Stimulated activated CD4-positive, alpha-beta T cell treated with anti-CD3 and anti-CD28 coated beads, Interleukin-4, amount 100 ng/mL, for 24 hours (primary cell): ENCODE measurements at places on chromosomes 5 and 9.
A peak's percentile ranks its signal among the peaks of the same experiment; 100 is the strongest.

GRCh38 chr5:162209005-162209605 is 141.5 kb downstream of the GABRG2 start:
- DNase-seq: no peak

DNA sequence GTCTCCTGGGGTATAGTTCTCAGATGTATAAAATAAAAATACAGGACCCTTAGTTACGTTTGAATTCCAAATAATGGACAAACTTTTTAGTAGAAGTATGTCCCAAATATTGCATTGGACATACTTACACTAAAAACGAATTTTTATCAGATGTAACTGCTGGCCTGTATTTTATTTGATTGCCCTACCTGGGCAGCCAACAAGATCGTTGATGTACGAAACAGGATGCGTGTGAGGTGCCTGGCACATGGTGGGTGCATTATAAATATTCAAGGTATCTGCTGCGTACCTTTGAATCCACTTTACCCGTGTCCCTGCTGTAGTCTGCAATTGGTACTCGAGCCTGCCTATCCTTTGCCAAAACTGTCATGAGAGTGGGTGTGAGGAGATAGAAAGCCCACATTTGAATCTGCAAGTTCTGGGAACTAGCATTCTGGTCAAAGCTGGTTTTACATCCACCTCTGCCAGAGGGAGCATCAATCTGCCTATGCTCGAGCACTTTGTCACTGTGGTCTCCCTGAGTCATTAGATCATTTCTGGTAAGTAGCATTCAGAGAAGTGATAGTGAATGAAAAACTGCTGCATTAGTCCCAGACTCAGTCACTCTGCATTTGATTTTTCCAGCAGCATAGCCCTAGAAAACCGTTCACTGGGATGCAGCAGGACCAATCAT is 133.7 kb upstream of the IQGAP2 start:
- peak; percentile 58 for DNase-seq

DNA sequence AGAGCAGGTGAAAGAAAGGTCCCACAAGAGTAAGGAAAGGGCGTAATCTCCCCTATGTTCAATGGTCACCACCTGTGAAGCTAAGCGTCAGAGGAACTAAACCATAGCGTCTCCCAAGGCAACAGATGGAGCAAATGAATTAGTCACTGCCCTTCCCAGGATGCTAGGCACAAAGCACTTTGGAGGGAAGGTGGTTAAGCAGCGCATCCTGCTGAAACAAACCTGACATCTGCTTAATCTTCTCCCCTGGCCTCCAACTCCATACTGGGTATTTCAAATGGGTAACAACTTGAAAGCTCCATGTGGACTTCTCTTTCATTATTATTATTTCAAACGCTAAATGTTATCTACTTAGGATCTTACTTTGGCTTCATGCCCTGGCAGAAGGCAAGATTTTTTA is 227.3 kb downstream of the MLLT3 start:
- DNase-seq: no peak

DNA sequence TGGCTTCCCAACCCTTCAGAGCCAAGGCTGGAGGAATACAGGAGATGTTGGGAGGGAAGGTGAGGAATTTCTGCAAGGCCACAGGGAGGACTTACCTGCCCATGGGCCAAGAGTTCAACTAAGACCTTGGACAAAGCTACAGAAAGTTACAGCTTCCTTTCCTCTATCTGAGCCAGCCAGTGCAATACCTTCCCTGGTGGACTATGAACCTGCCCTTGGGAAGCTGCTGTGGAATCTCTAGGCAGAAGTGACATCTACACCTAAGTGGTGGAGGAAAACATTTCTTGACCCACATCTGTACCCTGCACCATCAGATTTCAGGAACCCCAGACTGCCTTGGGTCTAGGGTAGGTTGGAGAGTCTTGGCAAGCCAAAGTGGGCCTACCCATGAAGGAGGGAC is 6.7 kb upstream of the SKP1 start:
- no peak for DNase-seq

DNA sequence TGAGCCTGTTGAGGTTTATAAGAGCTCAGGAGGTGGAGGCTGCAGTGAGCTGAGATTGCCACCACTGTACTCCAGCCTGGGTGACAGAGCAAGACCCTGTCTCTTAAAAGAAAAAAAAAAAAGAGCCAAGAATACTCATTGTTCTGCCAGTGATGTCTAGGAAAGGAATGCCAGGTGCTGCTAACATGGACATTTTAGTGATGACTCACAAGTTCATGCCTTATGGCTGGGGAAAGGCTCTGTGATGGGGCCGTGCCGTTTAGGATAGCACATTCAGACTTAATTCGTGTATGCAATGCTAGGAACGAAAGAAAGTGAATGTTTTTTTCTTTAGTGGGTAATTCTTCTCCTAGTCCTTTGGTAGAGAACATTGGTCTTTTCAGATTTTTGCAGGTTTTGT is 134.2 kb downstream of the ARHGAP26 start:
- DNase-seq: no peak

- DNase-seq: no peak
These were observed 17.4 kb downstream of the UBTD2 start for GRCh38 chr5:172266071-172266675.

DNA sequence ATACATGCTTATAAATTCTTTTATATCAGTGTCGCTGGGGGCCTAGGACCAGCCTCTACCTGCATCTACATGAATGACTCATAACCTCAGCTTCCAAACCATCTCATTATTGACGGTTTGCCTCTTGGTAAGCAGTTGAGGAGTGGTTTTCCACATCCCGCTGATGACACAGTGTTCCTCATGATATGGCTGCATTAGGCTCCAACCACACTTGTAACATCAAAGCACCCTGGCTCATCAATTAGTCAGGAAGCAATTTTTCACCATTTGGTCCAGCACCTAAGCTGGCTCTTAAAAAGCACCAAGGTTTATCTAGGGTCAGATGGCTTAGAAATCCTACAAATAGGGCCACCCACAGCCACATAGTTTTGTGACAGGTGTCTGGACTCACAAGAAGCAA is 402.4 kb downstream of the ARHGEF28 start:
- DNase-seq: no peak

GRCh38 chr5:138179277-138179857 is 455 bp downstream of the KIF20A start:
- DNase-seq: no peak

DNA sequence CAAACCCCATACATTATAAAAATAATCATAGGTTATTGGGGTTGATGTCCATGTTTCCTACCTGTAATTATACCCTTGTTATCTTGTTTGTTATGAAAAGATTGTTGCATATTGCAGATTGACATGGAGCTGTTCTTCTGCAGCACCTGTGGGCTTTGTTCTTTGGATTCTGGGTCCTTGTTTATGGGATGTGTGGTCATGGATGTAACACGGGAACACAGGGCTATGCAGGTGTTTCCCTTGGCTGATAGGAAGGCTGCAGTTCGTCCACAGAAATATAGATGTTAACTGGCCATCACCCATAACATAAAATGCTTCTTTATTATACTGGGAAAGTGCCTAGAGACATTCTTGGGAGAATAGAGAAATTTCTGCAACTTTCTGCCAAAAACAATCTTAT is 77.9 kb downstream of the FBXL7 start:
- DNase-seq: no peak

GRCh38 chr9:120221844-120222243 is 358.1 kb downstream of the CDK5RAP2 start:
- DNase-seq: no peak

DNA sequence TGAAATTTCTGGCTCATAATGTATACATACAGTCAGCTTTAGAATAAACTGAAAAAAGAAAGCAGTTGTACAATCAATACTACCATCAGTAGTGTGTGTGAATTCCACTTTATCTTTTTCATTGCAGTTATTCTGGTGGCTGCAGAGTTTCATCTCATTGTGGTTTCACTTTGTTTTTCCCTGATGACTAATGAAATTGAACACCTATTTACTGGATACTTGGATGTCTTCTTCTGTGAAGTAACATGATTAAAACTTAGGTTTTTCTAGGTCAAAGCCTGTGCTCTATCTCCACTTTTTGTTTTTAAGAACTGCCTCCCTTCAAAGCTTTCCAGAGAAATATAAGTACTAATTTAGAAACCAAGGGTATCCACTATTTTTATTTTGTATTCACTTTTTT is 174.3 kb downstream of the TRPM3 start:
- no peak for DNase-seq

DNA sequence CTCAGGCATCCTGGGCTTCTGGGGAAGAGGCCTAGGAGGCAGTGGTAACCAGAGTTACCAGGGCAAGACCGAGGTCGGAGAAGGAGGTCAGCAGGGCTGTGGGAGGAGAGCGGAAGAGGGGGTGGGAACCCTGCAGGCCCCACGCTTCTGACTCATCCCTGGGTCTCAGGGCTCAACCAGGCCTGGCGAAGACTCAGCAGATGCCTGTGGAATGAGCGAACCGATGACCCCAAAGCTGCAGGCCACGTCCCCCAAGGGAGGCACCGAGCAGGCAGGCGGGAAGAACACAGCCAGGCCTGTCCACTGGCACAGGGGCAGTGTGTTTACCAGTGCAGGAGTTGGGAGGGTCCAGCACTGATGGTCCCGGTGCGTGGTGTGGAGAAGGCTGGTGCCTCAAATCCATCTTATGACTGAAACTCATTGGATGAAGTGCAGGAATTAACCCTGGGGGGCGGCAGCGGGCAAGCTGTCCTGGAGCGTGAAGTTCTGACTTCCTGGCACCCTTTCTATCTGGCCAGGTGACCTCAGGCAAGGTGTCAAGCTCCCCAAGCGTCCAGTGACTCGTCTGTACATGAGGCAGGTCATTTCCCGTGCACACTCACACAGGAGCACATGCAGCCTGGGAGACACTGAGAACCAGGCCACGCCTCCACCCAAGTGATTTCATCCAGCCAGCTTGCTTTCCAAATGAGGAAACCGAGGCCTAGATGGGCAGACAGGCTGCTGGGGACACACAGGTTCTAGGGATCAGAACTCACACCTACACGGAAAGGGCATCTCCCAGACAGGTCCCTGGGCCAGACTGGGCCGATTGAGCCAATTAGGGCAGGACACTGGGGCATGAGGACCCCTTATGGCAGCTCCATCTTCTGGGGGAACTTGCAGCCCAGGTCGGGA is 69.1 kb downstream of the ADAMTS2 start:
- no peak for DNase-seq

- no peak for DNase-seq
These were observed 6.6 kb downstream of the DTWD2 start for GRCh38 chr5:118981783-118982182.

GRCh38 chr5:135667673-135668072 is 88.9 kb upstream of the CXCL14 start:
- no peak for DNase-seq

- no peak for DNase-seq
These were observed 65.8 kb downstream of the ERAP1 start for GRCh38 chr5:96741891-96742309.

GRCh38 chr5:69404659-69405330 is 10.1 kb upstream of the MARVELD2 start:
- no peak for DNase-seq

DNA sequence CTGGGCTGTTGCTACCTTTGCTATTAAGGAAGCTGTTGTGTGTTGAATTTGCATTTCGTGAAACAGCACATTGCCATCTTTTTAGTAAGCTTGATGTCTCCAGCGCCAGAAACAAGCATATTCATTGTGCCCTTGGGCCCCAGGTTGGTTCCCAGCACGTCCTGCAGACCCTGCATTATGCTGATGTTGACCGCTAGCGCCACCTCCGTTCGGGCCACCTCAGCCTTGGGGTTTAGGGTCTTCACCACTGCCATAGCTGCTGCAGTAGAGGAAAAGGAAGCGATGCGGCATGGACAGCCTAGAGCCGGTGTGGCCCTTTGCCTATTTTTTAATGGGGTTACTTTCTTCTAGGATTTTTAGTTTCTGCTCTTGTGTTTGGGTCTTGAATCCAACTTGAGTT is 23.8 kb upstream of the OTULIN start:
- no peak for DNase-seq

GRCh38 chr5:171415115-171415730 is 4.2 kb upstream of the FGF18 start:
- no peak for DNase-seq

- DNase-seq: no peak
These were observed 9.1 kb downstream of the NDFIP1 start for GRCh38 chr5:142117579-142118151.

DNA sequence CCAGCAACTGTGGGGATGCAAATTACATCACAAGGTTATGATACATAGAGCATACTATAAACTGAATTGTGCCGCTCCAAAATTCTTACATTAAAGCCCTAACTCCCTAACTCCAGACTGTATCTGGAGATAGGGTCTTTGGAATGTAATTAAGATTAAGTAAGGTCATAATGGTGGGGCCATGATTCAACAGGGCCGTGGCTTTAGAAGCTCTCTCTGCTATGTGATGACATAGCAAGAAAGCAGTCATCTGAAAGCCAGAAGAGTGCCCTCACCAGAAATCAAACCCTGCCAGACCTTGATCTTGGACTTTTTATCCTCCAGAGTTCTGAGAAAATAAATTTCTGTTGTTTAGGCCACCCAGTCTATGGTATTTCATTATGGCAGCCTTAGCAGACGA is 123.9 kb downstream of the FBXL17 start:
- DNase-seq: no peak

GRCh38 chr5:176837707-176838115 is 27.4 kb downstream of the UNC5A start:
- peak; percentile 75 for DNase-seq

DNA sequence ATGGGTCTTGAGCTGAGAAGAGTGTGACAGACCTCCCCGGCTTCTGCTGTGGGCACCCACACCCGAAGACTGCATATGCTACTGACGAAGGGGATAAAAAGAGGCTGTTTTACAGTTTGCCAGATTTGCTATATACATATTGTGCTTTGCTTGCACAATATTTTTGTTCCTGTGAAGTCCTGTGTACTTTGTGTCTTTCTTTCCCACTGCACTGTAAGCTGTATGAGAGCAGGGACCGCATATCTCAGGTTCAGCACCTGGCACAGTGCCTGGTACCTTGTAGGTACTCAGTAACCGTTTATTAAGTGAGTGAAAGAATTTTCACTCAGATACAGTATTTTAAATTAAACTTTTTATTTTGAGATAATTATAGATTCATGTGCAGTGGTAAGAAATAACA is 8.2 kb upstream of the GARNL3 start:
- no peak for DNase-seq

DNA sequence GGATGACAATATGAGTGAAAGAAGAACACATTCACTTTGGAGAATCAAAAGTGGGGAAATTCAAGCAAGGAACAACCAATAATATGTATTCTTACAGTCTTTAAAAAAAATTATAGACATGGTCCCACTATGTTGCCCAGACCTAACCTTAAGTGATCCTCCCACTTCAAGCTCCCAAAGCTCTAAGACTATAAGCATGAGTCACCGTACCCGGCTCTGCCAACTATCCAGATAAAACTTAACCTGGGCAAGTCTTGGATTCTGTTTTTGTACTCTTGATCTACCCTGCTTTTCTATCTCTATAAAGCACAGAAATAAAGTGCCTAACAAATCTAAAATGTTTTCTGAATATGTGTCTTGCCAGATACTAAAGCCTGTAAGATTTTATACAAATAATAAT is 30.9 kb downstream of the CEMIP2 start:
- DNase-seq: no peak

DNA sequence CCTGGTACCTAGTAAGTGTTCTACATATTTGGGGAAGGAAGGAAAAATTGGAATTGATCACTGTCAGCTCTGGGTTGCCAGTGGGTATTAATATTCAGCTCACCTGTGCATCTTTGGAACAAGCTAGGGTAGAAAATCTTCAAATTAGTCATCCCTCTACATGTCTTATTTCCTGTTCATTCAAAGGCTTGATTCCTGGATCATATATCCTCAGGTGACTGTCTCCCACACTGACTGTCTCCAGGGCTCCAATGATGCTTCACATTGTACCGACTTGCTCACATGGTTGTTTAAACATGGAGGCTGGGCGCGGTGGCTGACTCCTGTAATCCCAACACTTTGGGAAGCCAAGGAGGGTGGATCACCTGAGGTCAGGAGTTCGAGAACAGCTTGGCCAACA is 11.6 kb upstream of the SUSD1 start:
- no peak for DNase-seq
